Epithelial cell of proximal tubule (primary cell): ENCODE measurements at places on chromosomes 6 and 20.
A peak's percentile ranks its signal among the peaks of the same experiment; 100 is the strongest.

- DNase-seq = no peak
These were observed 26.3 kb upstream of the MC3R start for GRCh38 chr20:56222201-56222600.

GRCh38 chr6:57063847-57064246 is 17.4 kb downstream of the KIAA1586 start:
- DNase-seq = no peak

- no peak for DNase-seq
These were observed 55.6 kb downstream of the KCNB1 start for GRCh38 chr20:49426873-49427272.

GRCh38 chr20:24664266-24664986 is 195.0 kb downstream of the SYNDIG1 start:
- no peak for DNase-seq

DNA sequence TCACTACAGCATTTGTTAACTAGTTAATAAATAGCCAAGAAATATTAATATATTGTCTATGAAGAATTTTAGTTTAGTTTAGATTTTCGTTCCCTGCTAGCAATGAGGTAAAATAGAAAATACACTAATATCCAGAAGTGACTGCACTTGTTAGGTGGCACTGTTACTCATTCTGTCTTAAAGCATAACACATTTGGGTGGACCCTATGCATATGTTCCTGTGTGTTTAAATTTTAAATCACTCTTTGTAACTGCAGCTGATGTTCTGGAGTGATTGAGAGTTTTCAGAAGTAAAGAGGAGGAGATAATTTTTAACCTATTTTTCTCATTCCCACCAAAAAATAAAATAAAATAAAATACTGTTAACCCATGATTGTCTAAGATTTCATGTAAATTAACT is 73.9 kb upstream of the SOX4 start:
- no peak for DNase-seq

- no peak for DNase-seq
These were observed 123.7 kb downstream of the CCDC170 start for GRCh38 chr6:151617539-151617938.

GRCh38 chr20:62217913-62218773 is 1.9 kb downstream of the HRH3 start:
- DNase-seq = no peak

DNA sequence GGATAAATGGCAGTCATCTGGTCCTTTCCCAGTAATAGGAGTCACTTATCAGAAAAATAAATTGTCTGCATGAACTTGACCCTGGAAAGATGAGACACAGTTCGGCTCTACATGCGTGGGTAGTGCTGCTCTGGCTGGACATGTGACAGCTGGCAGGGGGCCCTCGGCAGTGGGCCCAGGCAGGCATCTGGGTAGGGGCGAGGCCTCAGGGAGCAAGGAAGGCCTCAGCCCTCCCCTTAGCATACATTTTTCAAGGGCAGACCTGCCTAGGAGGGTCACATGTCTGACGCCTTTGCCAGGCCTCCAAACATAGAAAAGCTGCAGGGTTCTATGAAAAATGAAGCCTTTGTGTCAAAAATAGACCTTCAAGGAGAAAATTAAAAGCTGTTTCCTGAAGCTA is 12.8 kb upstream of the ILRUN start:
- DNase-seq = no peak

GRCh38 chr20:2468581-2469407 is 1.8 kb downstream of the SNRPB start:
- DNase-seq = no peak

- no peak for DNase-seq
These were observed 886.7 kb downstream of the TBC1D32 start for GRCh38 chr6:120447605-120448004.

DNA sequence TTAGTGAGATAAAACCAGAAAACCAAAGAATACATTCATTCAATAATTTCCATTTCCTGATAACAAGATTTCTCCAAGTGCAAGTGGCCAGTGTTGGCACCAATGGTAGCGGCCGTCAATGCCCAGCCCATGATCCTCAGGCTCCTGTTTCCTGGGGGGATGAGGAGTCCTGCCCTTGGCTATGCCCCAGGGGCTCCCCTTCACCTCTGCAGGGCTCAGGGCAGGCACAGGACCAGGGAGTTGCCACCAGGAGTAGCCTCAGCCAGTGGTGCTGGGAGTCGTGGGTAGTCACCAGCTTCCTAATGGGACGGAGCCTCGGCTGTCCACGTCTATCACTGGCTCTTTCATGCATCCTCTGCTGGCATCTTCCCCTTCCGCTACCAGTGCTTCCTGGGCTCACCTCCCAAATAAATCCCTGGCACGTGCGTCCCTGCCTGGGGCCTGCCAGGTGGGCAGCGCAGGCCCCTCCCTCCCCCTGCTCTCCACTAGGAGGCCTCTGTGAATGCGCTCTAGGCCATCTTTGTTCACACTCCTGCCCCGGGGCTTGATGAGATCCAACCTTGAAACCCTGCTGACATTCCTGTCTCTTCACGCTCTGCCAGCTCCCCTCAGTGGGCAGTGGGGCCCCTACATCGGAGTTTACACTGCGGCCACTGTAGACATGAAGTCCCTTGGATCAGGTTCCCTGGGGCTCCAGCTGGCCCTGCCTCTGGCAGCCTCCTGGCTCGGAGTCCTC is 215.7 kb downstream of the SYNDIG1 start:
- no peak for DNase-seq

DNA sequence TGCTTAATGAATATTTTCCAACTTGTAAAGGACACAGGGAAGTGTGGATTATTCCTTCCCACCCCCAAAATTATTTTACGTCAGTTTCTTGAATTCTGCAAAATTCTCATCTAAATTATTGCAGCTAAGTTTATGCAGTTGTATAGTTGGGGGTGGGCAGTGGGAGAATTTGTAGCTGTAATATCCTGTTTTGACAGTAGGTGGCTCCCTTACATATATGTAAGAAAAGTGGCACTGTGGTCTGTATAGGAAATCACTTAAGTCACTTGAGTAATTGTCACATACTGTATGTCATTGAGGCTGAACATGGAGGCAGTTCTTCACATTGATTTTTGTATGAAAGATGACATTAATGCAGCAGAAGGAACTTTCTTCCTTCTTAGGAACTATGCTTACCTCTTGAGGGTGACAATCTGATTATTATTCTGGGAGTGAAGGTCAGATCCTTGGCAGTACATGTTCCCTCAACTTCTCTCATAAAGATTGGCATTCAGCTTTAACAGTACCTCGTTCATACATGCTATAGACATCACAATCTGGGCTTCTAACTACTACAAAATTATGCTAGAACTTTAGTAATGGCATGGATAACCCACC is 14.6 kb upstream of the CFAP206 start:
- peak; percentile 25 for DNase-seq

- DNase-seq = no peak
These were observed 73.8 kb downstream of the PRKN start for GRCh38 chr6:162653808-162654207.

GRCh38 chr6:158642097-158642601 is 2.4 kb downstream of the DYNLT1 start:
- peak; percentile 95 for DNase-seq

DNA sequence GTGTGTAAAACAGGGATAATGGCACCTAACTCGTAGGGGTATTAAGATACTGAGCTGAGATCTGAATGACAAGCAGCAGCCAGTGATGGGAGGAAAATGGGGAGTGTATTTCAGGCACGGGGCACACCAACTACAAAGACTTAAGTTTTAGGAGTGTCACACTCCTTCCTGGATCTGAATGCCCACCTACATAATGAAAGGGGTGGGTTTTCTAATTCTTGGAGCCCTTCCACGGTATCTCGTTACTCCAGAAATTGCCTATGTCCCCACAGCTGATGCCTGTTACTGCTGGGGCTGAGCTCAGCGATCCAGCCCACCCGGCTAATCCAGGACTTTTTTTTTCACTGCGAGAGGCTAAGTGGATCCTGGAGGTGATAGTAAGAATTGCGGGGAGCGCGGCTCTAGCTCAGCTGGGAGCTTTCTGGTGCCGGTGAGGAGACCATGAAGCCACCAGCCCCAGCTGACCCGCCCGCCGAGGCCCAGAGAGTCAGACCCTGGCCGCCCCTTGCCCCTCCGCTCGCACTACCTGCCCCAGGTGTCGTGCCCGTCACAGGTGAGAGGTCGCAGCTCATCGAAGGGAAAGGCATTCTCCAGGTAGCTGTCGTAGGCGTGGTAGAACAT is 727 bp downstream of the EDEM2 start:
- DNase-seq = no peak

- no peak for DNase-seq
These were observed 395.8 kb upstream of the CNR1 start for GRCh38 chr6:88561954-88562315.

DNA sequence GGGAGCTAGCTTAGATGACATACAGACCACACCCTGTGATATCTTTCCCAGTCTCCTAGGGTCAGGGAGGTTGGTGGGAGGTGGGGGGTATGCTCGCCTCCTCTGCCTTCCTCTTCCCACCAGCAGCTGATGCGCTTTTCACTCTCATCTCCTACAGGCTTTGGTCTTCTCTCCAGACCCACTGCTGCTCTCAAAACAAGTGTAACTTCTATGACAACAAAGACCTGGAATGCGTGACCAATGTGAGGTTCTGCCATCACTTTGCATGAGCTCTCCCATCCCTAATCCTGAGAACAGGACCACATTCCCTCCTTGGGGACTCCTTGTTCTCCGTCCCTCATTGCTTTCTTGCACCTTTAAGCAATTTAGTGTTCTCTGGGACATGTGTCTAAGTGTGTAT is 2.7 kb downstream of the CTSA start:
- DNase-seq = no peak

GRCh38 chr6:71080133-71080532 is 123.3 kb upstream of the B3GAT2 start:
- no peak for DNase-seq

- DNase-seq = no peak
These were observed 116.3 kb upstream of the SLC2A12 start for GRCh38 chr6:134168590-134169208.

DNA sequence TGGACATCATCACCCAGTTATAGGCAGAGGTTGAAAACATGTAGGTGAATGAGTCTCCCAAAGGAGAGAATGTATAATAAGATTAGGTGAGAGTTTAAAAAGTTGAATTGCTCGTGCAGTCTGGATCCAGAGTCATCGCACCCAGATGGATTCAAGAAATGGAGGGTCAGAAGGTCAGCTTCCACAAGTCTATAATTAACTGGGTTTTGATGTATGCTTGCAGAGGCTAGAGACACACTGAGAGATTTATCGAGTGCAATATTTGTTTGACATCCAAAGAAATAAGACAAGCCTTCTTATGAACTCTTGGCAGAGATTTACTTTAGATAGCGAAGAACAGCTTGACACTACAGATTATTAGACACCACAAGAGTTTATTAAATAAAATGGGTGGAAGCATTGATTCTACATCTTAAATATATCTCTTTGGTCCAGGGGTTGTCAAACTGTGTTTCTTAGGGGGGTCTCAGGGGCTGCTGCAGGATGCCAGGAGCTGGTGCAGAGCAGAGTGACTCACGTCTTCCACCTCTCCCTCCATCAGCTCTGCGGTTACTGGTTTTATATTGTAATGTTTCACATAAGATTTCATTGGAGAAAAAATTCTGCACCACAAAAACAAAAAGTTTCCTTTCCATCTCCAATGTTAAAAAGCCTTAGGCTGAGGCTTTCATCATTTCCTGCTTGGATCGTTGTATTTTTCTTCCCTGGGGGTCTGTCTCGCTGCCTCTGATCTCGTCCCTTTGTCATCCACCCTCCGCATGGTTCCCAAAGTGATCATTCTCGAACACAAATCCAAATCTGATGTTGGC is 176.2 kb upstream of the AHI1 start:
- DNase-seq = no peak

GRCh38 chr6:127247114-127248096 is 19.3 kb upstream of the RNF146 start:
- DNase-seq = no peak

DNA sequence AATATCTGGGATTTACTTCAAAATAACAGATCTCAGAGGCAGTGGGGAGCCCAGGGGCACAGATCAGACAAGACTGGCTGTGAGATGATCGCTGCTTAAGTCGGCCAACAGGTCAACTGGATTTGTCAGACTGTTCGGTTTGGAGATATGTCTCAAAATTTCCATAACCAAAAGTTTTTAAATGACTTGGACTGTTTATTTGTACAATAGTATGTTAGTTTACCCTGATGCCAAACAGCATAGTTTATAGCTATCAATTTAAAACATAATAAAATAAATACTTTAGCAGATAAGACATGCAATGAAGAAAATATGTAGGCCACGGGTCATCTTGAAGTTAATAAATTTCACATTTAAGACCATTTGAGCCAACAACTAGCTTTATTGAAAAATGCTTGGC is 126.7 kb downstream of the IRF4 start:
- no peak for DNase-seq

- DNase-seq = no peak
These were observed 135.7 kb downstream of the BCAS1 start for GRCh38 chr20:53934421-53935343.

GRCh38 chr20:17589161-17589834 is 19.4 kb downstream of the DSTN start:
- no peak for DNase-seq

DNA sequence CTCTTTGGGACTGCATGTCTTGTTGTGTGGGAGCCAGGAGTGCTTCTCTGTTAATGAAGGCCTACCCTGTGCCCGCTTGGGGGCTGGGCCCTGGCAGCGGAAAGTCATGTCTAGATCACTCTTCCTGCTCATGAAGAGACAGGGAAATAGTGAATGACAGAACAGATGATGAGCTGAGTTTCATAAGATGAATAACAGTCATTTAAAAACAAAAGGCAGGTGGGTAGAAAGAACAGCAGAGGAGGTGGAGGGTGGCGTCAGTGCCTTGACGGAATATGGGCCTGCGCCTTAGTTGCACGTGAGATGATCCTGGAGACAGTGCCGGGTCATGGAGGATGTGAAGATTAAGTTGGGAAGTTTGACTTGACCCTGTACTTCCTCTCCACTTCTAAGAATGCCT is 85.5 kb downstream of the ARID1B start:
- no peak for DNase-seq

- no peak for DNase-seq
These were observed 50.2 kb upstream of the DACT2 start for GRCh38 chr6:168369786-168370185.

- DNase-seq = no peak
These were observed 51.9 kb upstream of the NFATC2 start for GRCh38 chr20:51594236-51595057.

GRCh38 chr6:2196079-2196679 is 49.2 kb downstream of the GMDS start:
- no peak for DNase-seq

GRCh38 chr6:6678185-6678671 is 89.7 kb downstream of the LY86 start:
- no peak for DNase-seq

DNA sequence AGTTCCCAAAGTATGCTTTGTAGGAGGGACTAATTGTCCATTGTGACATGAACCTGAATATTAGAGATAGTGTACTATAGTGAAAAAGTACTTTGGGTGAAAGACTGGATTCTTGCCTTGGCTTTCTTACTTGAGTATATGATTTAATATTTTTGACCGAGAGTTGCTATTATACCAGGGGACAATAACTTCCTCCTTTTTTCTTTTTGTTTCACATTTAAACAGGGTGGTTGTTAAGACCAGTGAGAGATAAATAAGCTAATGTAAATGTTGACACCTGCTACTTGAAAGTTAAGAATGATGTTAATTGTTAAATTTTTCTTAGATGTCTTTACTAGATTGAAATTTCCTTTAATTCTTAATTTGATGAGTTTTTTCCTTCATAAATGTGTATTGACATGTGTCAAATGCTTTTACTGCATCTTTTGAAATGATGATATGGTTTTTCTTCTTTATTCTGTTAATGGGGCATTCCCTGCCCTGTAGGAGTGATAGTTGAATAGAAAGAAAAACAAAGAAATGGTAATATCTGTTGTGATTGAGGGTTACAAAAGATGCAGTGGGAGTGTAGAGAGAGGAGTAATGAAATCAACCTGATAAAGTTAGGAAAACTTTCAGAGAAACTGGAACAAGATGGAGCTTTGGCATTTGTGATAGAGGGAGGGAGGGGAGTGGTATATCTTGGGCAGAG is 48.4 kb downstream of the ZFAND3 start:
- no peak for DNase-seq
